ENCODE measurements at places on chromosomes 7 and 10. TPM values are rescaled to one million over a fixed set of nuclear protein-coding genes. Genes with fewer than 3 reads are reported as not detected.

DNA sequence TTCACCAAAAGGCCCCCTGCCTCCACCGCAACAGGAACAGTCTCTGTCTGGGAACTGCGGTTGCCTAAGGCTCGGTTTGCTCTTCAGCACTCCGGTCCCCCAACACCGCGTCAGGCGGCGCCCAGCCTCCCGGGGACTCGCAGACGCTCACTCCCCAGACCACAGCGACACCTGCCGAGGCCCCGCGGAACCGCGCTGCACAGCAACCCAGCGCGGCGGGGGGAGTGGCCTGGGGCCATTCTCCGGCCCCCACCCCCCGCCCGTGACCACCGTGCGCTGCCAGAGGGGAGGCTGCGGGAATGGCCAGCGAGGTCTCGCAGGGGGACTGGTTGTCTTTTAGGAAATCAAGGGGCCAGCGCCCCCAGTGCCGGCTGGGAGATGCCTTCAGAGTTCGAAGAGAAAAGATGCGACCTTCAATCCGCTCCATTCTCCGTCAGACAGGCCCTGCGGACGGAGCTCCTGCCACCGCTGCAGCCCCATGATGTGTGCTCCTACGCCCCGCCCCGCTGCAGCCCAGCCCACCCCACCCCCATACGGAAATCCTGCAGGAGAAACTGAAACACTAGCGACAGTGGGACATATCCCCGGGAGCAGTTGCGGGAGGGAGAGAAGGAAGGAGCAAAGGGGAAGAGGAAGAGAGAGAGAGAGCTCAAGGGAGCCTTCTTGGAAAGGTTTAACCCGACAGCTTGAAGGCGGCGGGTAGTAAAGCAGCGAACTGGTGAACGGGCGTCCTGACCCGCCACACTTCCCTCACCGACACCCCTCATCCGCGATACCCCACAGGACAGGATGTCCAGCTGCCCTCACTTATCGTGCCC is 137.4 kb upstream of the CDCA7L start:
- peak; percentile 38 for DNase-seq

DNA sequence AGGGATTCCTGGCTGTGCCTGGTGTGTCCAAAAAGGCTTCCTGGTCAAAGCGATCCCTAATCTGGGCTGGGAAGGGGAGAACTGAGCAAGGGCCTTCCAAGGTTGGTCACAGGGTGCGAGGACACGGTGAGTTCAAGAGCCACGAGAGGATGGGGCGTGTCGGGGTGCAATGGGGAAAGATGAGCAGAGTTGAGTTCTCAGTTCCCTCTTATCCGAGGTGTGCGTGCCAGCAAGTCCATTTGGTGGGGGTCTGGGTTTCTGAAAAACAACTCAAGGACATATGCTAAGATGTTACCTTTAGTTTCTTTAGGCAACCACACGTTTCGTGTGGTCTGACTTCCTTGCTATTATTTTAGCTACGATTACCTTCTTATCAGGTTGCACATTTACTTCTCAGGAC is 1.3 kb downstream of the ZNF775 start:
- DNase-seq = no peak

DNA sequence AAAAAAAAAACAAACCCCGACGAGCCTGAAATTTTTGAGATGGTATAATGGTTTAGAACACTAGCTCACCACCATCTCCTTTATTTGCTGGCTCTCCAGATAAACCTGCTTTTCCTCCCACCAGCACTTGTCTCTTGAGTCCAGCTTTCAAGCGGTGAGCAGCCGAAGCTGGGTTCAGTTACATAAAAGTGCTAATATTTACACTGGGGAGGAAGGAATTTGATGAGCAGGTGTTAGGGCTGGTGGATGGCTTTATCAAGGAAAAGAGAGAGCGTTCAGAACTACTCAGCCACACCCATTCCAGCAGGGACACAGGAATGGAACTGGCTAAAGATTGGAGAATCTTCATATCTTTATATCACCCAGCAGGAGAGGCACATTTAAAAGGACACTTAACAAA is 6.6 kb upstream of the CALML3 start:
- DNase-seq = peak; percentile 84

DNA sequence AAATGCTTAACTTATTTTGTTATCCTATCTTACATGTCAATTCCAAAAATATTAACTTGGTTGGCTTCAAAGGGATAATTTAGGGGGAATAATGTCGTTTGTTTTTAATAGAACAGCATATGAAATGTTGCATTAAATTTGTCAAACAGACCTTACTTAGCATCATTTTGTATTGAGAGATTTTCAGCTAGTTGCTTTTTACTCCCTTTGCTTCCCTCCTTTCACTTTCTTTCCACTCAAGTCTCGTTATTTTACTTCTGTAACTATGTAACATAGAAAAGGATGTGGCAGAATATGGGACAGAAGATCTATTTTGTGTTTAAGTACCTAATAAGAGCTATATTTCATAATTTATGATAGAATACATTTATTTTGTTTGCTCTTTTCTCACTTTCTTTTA is 2.6 kb downstream of the PHYHIPL start:
- DNase-seq = no peak

The SLC35G1 gene
- 4.5 TPM for total RNA-seq

- DNase-seq = no peak
Observed at GRCh38 chr7:106566672-106567071, 94.3 kb downstream of the CCDC71L start.

GRCh38 chr7:148115308-148115707 is 475.3 kb upstream of the C7orf33 start:
- no peak for DNase-seq

DNA sequence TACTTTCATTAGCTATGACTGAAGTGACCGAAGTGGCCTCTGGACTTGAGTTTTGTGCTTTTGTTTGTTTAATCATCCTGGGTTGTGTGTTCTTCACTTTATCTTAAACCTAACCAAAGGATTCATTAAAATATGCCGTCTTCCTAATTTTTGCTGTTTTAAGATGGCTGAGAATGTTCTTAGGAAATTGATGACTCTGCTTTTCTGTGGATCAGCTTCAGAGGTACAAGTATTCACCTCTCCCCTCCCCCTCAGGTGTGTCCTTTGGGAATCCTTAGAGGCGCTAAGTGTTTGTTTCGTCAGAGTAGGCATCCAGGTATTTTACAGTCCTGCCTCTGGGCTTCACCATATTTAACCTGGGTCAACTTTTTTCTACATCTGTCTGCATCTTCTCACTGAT is 1.1 kb downstream of the CCDC126 start:
- DNase-seq = peak; percentile 10

- peak; percentile 58 for DNase-seq
Observed at GRCh38 chr10:77881636-77882035, 44.9 kb downstream of the DLG5 start.

DNA sequence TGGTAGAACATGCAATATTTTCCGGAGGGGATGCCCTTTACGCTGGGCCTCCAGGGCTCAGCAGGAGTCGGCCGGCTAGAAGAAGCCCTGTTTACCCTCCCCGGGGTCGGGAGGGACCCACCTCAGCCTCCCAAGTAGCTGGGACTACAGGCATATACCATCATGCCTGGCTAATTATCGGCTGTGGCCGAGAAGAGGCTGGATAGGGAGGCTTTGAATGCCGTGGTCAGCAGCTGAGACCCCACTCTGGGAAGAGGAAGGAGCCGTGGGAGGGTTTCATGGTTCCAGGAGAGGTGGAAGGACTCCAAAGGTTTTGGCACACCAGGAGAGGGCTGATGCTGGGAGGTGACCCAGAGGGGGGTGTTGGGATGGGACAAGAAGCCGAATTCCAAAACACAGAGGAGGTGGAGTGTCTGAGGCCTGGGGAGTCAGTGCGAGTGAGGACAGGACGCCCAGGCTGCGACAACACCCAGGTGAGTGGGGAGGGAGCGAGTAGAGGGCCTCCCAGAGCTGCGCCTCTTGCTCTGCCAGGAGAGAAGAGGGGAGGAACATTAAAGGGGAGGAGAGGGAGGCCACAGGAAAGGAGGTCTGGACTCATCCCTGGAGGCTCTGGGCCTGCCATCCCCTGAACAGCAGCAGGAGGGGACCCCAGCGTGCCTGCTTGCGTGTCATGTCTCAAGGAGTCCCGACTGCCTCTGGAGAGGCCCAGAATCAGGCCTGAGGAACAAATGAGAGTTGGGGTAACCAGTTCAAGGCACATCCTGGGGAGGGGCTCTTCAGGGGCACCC is 19.6 kb downstream of the GRID2IP start:
- DNase-seq = no peak

The OPN4 gene
- not detected for total RNA-seq

DNA sequence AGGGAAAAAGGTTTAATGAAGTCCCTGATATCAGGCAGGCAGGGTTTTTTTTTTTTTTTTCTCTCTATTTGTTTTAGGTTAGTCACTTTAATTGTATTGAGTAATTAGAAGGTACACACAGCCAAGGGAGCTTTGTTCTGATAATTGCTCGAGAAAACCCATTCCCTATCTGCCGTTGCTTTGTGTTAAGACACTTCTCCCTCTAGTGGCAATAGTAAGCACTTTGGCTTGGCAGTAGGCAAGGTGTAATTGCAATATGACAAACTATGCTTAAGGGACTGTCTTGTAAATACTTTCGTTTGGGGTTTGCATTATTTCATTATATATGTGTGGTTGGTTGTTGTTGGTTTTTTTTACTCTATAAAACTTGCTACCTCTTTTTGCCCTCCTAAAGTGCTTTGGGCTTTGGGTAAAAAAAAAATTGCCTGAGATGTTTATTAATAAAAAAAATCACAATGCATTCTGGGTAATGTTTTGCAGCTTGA is 113.4 kb downstream of the BTRC start:
- peak; percentile 67 for DNase-seq

GRCh38 chr7:11655163-11655562 is 176.8 kb downstream of the THSD7A start:
- no peak for DNase-seq

The CBLL1 gene
- total RNA-seq = 10.5 TPM

- DNase-seq = no peak
Observed at GRCh38 chr7:42549866-42550485, 313.0 kb upstream of the GLI3 start.

The CUL1 gene
- 45.9 TPM for total RNA-seq

The HILPDA gene
- total RNA-seq = 11.1 TPM

The HMX3 gene
- total RNA-seq = not detected

- no peak for DNase-seq
Observed at GRCh38 chr7:30003098-30003497, 13.5 kb upstream of the SCRN1 start.

GRCh38 chr7:128838981-128839731 is 8.9 kb downstream of the FLNC start:
- no peak for DNase-seq

DNA sequence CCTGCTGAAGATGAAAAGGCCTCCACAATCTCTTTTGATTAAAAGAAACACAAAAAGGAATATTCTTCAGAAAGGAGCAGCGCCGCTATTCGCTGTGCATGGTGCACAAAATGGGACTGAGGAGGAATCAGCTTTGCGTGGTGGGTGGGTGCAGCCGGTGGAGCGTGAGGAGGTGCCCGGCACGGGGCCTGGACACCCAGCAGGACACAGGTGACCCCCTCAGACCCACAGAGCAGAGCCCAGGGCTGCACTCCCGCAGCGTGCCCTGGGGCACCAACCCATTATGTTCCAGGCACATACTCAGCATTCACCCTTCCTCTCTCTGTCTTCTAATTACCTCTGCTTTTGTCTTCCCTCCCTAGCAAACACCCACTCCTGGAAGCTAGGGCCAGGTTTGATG is 238.0 kb upstream of the PPP2R2D start:
- no peak for DNase-seq

DNA sequence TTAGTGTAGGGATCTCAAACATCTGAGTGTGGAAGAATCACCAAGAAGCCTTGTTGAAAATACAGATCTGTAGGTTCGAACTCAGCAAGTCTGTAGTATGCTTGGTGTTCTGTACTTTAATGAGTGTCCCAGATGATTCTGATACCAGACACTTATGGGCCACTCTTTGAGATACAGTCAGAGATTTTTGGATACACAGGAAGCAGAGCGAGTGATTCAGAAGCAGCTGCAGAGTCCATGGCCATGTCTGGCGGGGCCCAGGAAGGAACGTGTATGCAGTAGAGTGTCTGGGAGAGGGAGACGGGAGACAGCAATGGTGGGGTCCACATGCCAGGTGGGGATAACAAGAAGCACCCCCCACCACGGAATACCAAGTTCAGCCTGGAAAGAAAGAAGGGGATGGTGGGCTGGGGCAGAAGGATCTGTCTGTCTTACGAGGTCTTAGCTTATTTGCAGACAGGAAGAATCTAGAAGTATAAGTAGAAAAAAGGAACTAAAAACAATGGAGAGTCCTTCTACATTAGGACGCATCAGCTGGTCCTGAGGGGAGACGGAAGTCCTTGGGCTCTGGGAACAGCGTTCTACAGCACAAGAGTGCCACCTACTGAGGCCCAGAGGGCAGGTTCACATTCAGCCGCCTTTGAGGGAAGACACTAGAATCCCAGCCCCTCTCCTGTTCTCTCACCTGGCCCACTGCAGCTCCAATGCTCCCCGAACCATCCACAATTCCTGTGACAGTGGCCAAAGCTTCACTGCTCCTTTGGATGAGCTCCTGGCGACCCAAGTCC is 55.4 kb downstream of the SLC37A3 start:
- DNase-seq = peak; percentile 29

GRCh38 chr7:22142572-22142971 is 196.9 kb upstream of the CDCA7L start:
- DNase-seq = no peak

DNA sequence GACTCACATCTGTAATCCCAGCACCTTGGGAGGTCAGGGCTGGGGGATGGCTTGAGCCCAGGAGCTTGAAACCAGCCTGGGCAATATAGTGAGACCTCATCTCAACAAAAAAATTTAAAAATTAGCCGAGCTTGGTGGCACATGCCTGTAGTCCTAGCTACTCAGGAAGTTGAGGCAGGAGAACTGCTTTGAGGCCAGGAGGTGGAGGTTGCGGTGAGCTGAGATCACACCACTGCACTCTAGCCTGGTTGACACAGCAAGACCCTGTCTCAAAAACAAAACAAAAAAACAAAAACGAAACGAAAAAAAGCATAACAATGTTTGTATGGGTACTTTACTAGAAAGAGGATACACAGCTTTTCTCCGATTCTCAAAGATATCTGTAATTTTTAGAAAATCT is 31.8 kb downstream of the WNT16 start:
- no peak for DNase-seq

GRCh38 chr7:25333296-25333928 is 105.1 kb upstream of the NPVF start:
- no peak for DNase-seq

The FRAT1 gene
- total RNA-seq = 1.3 TPM

- no peak for DNase-seq
Observed at GRCh38 chr7:80618096-80618495, 20.3 kb upstream of the CD36 start.

The TRPV6 gene
- total RNA-seq = not detected

The IRF5 gene
- 2.9 TPM for total RNA-seq

The DGKI gene
- total RNA-seq = not detected

The COL28A1 gene
- 0.07 TPM for total RNA-seq

DNA sequence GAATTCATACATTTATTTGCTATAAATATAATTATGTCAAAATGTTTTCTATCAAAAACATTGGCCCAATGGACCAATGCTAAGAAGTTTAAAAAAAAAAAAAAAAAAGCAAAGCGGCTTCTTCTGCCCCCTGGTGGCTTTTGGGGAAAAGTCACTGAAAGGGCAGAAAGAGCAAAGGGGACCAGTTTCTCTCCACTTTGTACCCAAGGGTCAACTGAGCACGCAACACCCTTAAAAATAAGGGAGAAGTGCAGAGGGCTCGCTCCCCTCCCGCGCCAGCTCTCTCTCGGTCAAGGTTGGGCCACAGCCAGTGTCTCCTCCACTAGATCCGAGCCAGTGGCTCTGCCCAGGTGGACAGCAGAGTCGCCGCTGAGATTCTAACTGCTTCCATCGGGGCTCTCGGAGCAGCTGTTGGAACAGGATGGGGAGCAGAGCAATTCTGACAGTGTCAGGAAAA is 136.4 kb upstream of the FGFR2 start:
- peak; percentile 28 for DNase-seq
